ENCODE measurements at places on chromosomes 11 and 22.
A peak's percentile ranks its signal among the peaks of the same experiment; 100 is the strongest.

DNA sequence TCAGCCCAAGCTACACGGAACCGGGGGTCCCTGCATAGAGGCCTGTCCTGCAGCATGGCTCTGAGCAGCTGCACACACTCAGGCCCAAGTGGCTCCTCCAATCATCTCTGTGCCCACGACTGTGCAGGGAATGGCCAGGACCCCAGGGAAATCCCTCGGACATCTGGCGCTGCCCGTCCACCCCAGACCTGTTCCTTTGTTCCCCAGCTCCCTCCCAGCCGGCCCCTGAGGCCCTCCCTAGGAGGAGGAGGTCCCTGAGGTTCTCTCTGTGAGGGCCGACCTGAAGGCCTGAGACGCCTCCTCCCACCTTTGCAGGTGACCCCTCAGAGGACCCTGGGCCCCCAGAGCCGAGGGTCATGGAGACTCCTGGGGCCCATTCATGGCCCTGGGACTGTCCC, 1.1 kb downstream of the MLC1 start:
- no peak for DNase-seq

- DNase-seq = no peak
Observed at GRCh38 chr11:106961048-106961447, 57.2 kb downstream of the GUCY1A2 start.

GRCh38 chr11:93832780-93833179, 17.6 kb downstream of the VSTM5 start:
- no peak for DNase-seq

DNA sequence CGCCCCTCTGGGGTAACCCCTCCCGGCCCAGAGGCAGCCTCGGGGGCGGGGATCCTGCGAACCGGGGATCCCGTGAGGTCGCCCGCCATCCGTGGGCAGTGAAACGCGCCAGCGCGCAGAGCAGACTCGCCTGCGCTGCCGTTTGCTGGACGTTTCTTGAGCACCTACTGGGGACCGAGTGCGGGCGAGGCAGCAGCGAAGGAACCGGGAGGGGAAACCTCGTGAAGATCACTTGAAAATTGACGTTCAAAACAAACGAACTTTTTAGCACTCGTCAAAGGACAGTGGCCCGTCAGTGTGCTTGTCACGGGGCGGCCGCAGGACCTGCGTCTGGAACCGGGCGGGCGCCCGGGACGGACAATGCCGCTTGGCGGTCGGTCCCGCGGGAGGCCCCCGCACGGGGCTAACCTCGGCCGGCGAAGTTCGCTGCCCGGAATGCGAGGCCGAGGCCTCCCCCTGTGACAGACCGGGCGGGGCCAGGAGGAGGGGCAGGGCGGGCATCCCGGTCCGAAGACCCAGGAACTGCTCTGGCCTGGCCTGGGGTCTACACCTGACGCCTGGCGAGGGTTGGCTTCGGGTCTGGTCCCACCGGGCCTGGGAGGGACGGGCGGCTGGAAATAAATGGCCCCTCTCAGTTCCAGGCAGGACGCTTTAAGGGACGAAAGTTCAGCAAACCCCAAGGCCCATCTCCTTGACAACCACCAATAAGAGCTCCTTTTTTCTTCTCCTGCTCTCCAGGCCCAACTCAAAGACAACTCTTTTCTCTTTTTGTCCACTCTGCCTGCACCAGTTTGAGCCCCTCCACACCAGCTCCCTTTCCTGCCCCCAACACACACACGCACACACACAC, 723 bp upstream of the SCUBE1 start:
- no peak for DNase-seq

DNA sequence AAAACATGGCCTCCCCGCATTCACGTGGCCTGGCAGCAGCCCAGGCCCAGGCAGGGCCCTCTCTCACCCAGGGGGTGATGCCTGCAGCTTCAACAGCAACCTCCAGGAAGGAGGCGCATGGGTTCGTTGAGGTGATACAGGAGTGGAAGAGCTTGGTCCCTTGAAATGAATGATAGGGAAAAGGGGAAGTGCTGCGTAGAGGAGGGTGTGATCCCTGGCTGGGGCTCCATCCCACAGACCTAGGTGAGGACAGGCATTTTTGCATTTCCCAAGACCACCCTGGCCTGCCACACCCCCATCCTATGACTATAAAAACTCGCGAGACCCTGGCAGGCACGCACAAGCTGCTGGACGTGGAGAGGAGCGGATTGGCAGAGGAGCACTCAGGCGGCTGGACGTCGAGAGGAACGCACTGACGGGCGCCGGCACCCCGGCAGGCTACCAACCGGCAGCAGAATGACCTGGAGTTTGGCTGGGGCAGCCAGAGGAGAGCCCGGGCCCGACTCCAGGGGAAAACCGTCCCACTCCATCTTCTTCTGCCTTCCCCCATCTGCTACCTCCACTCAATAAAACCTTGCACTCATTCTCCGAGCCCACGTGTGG, 32.6 kb downstream of the RTN4R start:
- no peak for DNase-seq

GRCh38 chr22:47295982-47296381, 533.5 kb downstream of the TBC1D22A start:
- DNase-seq = no peak

GRCh38 chr22:49257551-49257961, 570.1 kb downstream of the BRD1 start:
- DNase-seq = no peak

- no peak for DNase-seq
Observed at GRCh38 chr11:123301696-123302400, 106.8 kb upstream of the CLMP start.

DNA sequence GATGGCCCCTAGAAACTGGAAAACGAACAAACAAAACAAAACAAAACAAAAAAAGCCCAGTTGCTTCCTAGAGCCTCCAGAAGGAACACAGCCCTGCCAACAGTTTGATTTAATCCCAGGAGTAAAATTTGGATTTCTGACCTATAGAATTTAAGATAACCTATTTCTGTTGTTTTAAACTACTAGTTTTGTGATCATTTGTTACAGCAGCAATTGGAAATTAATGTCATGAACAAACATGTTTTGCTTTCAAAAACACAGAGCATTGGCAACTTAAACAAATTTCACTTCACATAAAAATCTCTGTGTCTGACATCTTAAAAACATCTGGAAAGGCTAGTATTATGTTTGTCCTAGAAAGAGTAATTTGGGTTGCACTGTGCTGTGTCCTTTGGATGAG, 437.3 kb downstream of the METTL15 start:
- DNase-seq = no peak

- no peak for DNase-seq
Observed at GRCh38 chr11:77530879-77531278, 57.0 kb upstream of the PAK1 start.

- peak; percentile 97 for DNase-seq
Observed at GRCh38 chr22:29842740-29843139, 4.7 kb upstream of the ASCC2 start.

GRCh38 chr11:34330653-34331052, 27.2 kb downstream of the ABTB2 start:
- DNase-seq = no peak

GRCh38 chr11:130629039-130629438, 180.6 kb downstream of the ADAMTS15 start:
- no peak for DNase-seq

- DNase-seq = no peak
Observed at GRCh38 chr11:43901551-43901950, 20.9 kb downstream of the ALKBH3 start.

GRCh38 chr11:95715777-95716241, 73.8 kb downstream of the FAM76B start:
- DNase-seq = no peak

DNA sequence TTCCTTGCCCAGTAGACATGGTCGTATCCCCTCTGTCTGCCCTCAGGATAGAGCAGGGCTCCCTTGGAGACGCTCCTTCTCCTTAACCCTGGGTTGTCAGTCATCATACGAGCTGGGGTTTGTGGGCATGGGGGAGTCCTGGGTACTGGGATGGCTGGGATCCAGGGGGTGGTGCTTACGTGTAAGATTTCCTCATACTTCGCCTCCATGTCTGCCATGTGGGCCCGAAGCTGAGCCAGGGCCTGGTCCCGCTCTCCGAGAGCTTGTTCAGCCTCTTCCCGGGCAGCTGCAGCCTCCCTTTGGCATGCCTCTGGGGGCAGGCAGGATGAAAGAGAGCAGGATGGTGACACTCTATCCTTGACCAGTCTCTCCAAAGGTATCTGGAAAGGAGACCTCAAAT, 5.3 kb downstream of the NHERF4 start:
- DNase-seq = no peak

GRCh38 chr11:89521792-89522191, 30.6 kb upstream of the NOX4 start:
- no peak for DNase-seq

DNA sequence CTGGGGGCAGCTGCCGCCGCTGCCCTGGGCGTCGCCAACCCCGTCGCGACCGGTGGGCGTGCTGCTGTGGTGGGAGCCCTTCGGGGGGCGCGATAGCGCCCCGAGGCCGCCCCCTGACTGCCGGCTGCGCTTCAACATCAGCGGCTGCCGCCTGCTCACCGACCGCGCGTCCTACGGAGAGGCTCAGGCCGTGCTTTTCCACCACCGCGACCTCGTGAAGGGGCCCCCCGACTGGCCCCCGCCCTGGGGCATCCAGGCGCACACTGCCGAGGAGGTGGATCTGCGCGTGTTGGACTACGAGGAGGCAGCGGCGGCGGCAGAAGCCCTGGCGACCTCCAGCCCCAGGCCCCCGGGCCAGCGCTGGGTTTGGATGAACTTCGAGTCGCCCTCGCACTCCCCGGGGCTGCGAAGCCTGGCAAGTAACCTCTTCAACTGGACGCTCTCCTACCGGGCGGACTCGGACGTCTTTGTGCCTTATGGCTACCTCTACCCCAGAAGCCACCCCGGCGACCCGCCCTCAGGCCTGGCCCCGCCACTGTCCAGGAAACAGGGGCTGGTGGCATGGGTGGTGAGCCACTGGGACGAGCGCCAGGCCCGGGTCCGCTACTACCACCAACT, 1.0 kb downstream of the FUT4 start:
- no peak for DNase-seq

- no peak for DNase-seq
Observed at GRCh38 chr11:121589946-121590537, 137.3 kb upstream of the SORL1-AS1 start.

GRCh38 chr22:26798462-26799065, 141.2 kb downstream of the MIAT start:
- no peak for DNase-seq

DNA sequence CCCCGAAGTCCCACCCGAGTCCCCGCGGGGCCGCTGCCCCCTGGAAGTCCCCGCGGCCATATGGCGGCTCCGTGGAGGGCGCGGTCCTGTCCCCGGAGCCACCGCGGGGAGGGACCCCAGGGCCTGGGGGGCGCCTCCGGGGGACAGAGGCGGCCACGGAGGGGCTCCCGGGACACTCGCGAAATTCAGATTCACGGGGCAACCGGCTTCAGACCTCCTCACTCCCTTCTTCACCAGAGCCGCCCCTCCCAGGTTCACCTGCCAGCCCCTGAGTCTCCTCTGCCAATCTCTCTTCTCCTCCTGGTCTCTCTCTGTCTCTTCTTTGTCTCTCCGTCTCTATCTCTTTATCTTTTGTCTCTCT, 28.2 kb upstream of the TOLLIP start:
- no peak for DNase-seq

DNA sequence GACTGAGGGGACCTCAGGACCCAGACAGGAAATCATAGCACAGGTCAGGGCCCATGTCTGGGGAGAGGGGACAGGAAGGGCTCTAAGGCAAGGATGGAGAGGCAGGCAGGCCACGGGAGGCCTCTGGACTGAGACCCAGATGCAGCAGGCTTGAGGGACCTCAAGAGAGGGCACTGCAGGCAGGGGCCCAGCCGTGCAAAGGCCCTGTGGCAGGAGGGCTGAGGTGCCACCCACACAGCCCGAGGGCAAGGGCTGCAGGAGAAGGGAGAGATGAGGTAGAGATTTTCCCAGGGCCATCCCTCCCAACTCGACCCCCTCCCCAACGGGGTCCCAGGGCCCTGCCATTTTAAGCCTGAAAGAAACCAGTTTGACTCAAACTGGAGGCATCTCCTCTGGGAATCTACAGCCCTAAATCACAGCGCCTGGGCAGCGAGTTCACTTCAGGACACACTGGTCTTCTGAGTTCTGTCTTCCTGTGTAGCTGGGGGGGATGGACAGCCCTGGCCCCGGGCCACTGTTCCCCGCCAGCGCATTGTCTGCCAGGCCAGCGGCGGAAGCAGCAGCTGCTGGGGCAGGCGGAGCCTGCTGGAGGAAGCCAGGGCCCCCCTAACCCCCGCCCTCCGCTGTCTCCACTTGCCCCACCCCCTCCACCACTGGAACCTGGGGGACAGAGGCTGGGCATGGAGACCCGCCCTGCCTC, 20.3 kb upstream of the WNT7B start:
- DNase-seq = peak; percentile 94

DNA sequence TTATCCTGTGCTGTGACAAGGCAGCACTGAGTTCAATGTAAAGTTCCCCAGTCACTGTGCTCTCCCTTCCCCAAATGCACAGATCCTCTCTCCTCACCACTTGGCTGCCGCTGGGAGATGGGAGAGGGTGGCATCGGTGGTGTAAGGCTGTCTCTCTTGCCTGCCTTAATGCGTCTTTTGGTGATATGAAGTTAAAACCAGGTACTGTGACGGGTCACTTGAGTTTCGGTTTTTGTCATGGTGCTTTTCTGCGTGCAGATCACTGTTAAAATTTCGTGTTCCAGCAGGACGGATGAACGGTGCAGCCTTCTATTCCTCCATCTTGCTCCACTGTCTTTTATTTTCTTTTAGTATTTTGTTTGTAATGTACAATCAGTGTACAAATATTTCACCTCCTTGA, 18.6 kb downstream of the GLB1L2 start:
- DNase-seq = no peak

DNA sequence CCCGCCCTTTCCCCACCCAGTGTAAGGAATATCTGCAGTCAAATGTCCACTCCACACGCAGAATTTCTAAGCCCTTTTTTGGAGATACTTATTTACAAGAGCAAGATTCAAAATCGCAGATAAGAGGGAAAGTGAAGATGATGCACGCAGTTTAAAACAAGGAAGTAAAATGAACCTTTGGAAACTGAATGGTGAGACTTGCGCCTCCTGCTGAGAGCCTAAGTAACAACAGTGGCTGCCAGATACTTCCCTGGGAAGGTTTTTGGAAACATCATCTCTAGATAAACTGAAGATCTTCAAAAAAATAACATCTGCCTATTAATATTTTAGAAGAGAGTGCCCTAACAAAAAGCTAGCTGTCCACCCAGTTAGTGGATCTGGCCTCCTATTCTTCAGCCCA, 963.1 kb upstream of the FAT3 start:
- no peak for DNase-seq

DNA sequence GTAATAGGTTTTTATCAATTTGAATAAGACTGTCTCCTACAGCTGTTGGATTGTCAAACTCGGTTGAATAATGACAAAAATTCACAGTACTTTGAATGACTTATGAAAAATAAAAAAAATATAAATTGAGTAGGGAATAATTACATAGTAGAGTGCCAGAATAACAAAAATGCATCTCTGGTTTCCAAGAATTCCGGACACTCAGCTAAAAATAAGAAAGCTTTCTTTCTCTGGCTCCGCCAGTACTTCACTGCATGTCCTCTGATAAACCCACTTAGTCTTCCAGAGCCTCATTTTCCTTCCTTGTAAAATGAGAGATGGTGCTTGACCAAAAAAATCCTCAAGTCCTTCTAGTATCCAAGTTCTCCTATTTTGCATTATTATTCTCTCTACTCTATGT, 374.6 kb upstream of the LUZP2 start:
- DNase-seq = no peak
